ENCODE measurements at places on chromosomes 6 and 20. TPM values are rescaled to one million over a fixed set of nuclear protein-coding genes. Genes with fewer than 3 reads are reported as not detected.
A peak's percentile ranks its signal among the peaks of the same experiment; 100 is the strongest.

The KIAA0408 gene
- 34.2 TPM for total RNA-seq

DNA sequence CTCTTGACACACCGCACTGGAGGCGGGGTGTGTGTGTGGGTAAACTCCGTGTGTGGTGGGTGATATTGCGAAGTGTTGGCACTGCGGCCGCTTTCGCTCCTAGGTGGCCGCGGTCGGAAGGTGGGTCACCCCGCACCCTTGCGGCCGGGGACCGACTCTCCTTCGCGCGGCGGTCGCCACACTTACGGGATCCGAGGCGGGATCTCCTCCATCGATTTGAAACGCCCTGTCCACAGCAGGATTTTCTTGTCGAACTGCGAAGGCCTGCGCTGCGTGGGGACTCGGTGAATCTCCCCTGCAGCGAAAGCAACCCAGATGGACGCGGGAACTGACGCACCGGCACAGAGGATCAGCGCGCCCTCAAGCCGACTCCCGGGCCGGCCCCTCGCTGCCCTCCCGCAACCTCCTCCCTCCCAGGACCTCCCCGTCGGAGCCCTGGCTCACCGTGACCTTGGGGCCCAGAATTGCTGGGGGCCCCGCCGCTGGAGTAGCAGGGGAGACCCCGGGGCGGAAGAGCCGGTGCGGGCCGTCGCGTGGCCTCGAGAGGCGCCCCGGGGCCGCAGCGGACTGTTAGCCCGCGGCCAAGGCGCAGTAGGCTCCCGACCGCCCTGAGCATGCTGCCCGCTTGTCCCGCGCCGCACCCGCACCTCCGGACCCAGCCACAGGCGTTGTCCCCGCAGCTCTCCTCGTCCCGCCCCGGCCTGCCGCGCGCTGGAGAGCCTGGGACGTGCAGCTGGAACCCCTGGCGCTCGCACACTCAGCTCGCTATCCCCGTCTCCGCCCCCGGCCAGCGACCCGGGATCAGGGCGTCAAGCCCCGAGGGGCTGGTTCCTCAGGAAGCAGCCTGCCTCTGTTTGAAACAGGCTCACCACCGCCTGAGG lies at the start of gene FAM162B:
Gene FAM162B (minus strand): TSS at position 759 of the 881 bp plus-strand sequence. CDS start 143 bp downstream, at position 616.
- peaks cover 16% of the 10 kb centered on the region for H3K27me3 ChIP-seq
- H3K4me1 ChIP-seq, result peaks cover 19% of the 10 kb centered on the region
- peak within 1 kb of the TSS; percentile 62 for H3K27ac ChIP-seq

DNA sequence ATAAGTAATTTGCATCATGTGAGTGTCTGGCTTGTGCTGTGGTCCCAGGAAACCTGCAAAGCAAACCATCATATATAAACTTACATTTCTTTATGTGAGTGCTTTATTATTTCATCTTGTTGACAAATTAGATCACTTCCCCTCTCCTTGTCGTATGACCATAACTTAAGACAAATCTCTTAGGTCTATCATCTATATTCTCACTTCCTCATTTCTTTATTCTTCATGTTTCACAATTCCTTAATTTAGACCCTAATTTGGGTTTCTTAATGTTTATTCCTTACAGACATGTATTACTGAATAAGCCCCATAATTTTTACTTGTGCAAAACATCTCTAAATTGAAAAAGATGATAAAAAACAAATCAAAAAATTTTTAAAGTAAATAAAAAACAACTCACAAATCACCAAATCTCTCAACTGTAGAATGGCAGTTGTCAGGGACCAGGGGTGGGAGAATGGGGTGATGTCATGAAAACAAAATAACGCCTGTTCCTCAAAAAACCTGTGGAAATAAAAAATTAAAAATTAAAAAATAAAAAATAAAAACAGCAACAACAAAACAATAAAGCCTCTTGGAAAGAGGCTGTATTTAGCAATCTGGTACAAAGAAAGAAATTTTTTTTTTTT lies 49.5 kb upstream of the FBXO30 start:
- H3K36me3 ChIP-seq, result no peaks in the 10 kb centered on the region
- DNase-seq, result no peak
- H3K4me3 ChIP-seq, result no peak overlapping the region

- H3K4me1 ChIP-seq, result peaks cover 3% of the 10 kb centered on the region
- H3K27me3 ChIP-seq, result no peaks in the 10 kb centered on the region
- peaks cover 6% of the 10 kb centered on the region for H3K36me3 ChIP-seq
- no peak overlapping the region for H3K27ac ChIP-seq
These were observed 5.5 kb upstream of the SNRPB start for GRCh38 chr20:2475850-2476741.

- DNase-seq, result no peak
- H3K36me3 ChIP-seq, result no peaks in the 10 kb centered on the region
- no peaks in the 10 kb centered on the region for H3K4me1 ChIP-seq
- H3K27me3 ChIP-seq, result no peaks in the 10 kb centered on the region
- no peak overlapping the region for H3K4me3 ChIP-seq
These were observed 25.8 kb upstream of the SNRPC start for GRCh38 chr6:34731393-34732060.

DNA sequence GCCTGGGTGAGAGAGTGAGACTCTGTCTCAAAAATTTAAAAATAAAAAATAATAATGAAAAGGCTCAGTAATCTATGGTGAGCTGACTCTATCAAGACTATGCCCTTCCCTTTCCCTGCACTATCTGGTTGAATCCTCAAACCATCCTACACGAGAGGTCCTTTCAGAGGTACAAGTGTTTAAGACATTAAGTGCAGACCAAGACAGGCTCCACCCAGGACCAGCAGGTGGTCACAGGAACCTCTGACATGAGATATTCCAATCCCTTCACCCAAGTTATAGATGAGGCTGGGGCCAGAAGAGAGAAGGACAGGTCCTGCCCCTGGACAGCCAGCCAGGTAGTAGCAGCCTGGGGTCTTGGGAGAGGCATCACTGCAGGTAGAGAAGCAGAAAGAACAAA lies 182.6 kb downstream of the NFATC2 start:
- no peak overlapping the region for H3K27ac ChIP-seq
- no peaks in the 10 kb centered on the region for H3K27me3 ChIP-seq
- DNase-seq, result no peak
- no peaks in the 10 kb centered on the region for H3K4me1 ChIP-seq
- no peaks in the 10 kb centered on the region for H3K36me3 ChIP-seq

DNA sequence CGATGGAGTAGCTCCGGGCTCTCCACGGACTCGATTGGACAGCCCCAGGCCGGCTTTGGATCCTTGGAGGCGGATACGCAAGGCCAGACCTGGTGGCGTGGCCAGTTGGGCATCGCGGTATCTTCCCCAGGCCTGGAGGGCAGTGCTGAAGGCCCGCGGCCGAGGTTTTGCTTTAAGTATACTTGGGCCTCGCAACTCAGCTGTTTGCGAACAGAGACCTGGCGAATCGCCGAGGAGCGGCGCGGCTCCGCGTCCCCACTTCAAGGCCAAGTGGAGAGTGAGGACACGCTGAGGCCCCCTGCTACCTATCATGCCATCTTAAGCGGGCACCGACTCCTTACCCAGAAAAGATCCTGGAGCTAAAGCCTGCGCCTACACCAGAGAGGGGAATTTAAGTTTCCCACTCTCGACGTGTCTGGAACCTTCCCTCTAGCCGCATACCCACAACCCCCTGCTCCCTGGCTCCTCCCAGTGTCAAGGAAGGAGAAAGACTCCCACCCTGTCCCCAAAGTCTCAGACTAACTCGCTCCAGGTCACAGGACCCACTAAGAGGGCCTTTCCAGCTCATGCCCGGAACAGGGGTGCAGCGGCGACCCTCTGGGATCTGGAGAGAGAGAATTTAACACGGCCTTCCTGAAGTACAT lies 4.1 kb downstream of the LINC00237 start:
- peak; percentile 81 for DNase-seq
- H3K4me1 ChIP-seq, result peaks cover 61% of the 10 kb centered on the region
- peaks cover 93% of the 10 kb centered on the region for H3K27me3 ChIP-seq
- H3K4me3 ChIP-seq, result peak overlapping the region; percentile 44

Data from esophagus muscularis mucosa (tissue), 4 donors.